ENCODE measurements at places on chromosomes 4 and X. TPM values are rescaled to one million over a fixed set of nuclear protein-coding genes. Genes with fewer than 3 reads are reported as not detected.

- DNase-seq, result no peak
These were observed 23.2 kb downstream of the IL15 start for GRCh38 chr4:141659539-141659938.

Gene ERAS
- 0.49 TPM for total RNA-seq

DNA sequence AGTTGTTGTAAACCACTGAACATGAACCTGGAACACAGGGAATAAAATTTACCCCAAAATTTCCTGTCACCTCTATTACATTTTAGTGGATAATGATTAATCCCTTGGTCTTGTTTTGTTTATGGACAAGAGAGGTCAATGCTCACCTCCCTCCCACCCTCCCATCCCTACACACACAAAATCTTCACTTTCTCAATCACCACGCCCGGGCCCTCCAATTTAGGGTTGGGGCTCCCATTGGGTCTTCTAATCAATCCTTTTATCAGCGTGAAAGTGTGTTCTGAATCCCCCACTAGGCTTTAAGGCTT is 23.1 kb downstream of the ABCG2 start:
- DNase-seq, result no peak

Gene FGF13
- 81.1 TPM for total RNA-seq

Gene SEC24B
- 31.7 TPM for total RNA-seq

- no peak for DNase-seq
These were observed 627.0 kb downstream of the BCOR start for GRCh38 chrX:39470588-39471407.

Gene C4orf46
- 28.4 TPM for total RNA-seq

DNA sequence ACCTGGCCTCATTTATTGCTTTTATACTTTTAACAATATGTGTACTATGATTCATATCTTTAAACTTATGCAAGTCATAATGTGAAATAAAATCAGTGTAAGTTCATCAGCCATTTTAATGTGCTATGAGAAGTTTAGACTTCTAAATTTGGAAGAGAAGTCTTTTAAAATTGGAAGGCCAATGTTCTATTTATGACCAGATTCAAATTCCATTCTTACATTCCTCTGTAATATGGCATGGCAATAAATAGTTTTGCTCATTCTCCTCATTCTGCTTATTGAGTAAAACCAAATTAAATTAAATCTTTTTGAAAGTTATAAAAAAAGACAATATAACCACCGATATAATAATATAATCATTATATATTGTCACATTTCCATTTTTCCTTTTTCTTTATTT is 126.2 kb downstream of the SORBS2 start:
- DNase-seq, result no peak

GRCh38 chr4:55381502-55381901 is 14.3 kb upstream of the TMEM165 start:
- no peak for DNase-seq

DNA sequence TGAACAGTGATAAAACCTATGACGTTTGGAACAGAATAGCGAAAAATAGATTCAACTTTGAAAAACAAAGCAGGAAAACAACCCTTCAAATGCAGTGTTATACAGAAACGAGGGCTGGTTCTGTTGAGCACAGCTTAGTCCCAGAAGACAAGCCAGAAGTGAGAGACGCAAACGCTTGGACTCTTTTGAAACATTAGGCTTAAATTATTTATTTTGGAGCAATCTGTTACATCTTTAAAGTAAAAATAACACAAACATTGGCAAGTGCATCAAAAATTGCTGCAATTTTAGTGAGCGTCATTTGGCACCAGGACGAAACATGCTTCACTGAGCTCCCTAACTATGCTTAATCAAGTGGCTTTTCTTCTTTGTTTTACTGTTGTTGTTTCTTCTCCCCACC is 63.5 kb downstream of the ENPP6 start:
- no peak for DNase-seq

- DNase-seq, result no peak
These were observed 11.6 kb upstream of the SCD5 start for GRCh38 chr4:82810176-82810575.
